A673 (cell line): ENCODE measurements at places on chromosomes 1 and 21. TPM values are rescaled to one million over a fixed set of nuclear protein-coding genes. Genes with fewer than 3 reads are reported as not detected.

DNA sequence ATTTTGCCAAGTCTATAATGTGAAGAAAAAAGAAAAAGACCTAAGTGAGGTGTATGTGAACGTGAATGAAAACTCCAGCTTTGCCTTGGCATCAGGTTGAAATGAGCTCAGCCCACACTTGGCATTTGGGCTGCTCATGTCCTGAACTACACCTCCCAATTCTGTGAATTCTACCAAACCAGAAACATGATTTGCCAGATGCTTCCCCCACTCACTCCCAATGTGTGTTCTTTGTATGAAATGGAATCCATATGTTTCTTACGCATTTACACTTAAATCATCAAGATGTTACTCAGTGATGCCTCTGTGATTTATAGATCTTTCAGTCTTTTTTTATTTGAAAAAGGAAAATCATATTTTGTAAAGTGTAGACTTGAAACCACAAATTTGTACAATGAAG, 32.8 kb upstream of the RUNX1 start:
- H3K36me3 ChIP-seq, result no peaks in the 10 kb centered on the region
- no peak for DNase-seq
- no peaks in the 10 kb centered on the region for H3K27me3 ChIP-seq

GRCh38 chr1:6040861-6041415, 4.8 kb upstream of the KCNAB2 start:
- peaks cover 10% of the 10 kb centered on the region for H3K4me1 ChIP-seq
- H3K27ac ChIP-seq, result no peak overlapping the region
- H3K4me3 ChIP-seq, result no peak overlapping the region

GRCh38 chr1:183470147-183470960, 1.9 kb upstream of the SMG7 start:
- peaks cover 14% of the 10 kb centered on the region for H3K4me1 ChIP-seq
- no peaks in the 10 kb centered on the region for H3K36me3 ChIP-seq
- no peaks in the 10 kb centered on the region for H3K27me3 ChIP-seq
- peak; percentile 93 for DNase-seq
- peak overlapping the region; percentile 98 for H3K4me3 ChIP-seq

The MIXL1 gene
- 0.39 TPM in 1 of 2 replicates, not detected in the other for total RNA-seq

- no peak overlapping the region for H3K4me3 ChIP-seq
- H3K27me3 ChIP-seq, result no peaks in the 10 kb centered on the region
- no peak for DNase-seq
- H3K36me3 ChIP-seq, result no peaks in the 10 kb centered on the region
These were observed 25.1 kb downstream of the WARS2 start for GRCh38 chr1:119115311-119115710.

- H3K27me3 ChIP-seq, result no peaks in the 10 kb centered on the region
- peaks cover 15% of the 10 kb centered on the region for H3K4me1 ChIP-seq
- peak overlapping the region; percentile 56 for H3K4me3 ChIP-seq
- H3K36me3 ChIP-seq, result no peaks in the 10 kb centered on the region
- no peak overlapping the region for H3K27ac ChIP-seq
These were observed 642 bp downstream of the TRIM62 start for GRCh38 chr1:33180911-33181890.

DNA sequence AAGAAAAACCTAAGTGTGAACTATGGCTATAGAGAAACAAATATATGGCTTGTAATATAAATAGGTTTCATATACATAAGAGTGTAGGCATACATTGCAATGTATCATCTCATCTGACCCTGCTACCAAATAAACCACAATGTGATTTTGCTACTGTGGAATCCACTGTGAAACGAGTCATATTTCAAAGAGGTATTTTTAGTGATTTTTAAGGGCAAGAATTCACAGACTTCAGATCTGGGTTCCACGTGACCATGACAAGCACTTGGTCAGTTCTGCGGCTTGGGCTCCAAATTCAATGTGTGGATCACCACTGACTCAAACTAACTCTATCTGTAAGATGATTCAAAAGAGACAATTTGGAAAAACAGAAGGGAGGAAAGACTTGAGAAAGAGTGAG, 147.0 kb upstream of the ERG start:
- DNase-seq, result no peak
- no peak overlapping the region for H3K27ac ChIP-seq
- H3K4me1 ChIP-seq, result no peaks in the 10 kb centered on the region
- H3K27me3 ChIP-seq, result peaks cover 33% of the 10 kb centered on the region
- no peaks in the 10 kb centered on the region for H3K36me3 ChIP-seq
